ENCODE measurements at places on chromosomes 7 and 10.
A peak's percentile ranks its signal among the peaks of the same experiment; 100 is the strongest.

GRCh38 chr7:124532166-124532565 is 233.4 kb downstream of the GPR37 start:
- DNase-seq, result no peak

- DNase-seq, result no peak
Measured at GRCh38 chr10:8183241-8183704, 128.8 kb downstream of the GATA3 start.

DNA sequence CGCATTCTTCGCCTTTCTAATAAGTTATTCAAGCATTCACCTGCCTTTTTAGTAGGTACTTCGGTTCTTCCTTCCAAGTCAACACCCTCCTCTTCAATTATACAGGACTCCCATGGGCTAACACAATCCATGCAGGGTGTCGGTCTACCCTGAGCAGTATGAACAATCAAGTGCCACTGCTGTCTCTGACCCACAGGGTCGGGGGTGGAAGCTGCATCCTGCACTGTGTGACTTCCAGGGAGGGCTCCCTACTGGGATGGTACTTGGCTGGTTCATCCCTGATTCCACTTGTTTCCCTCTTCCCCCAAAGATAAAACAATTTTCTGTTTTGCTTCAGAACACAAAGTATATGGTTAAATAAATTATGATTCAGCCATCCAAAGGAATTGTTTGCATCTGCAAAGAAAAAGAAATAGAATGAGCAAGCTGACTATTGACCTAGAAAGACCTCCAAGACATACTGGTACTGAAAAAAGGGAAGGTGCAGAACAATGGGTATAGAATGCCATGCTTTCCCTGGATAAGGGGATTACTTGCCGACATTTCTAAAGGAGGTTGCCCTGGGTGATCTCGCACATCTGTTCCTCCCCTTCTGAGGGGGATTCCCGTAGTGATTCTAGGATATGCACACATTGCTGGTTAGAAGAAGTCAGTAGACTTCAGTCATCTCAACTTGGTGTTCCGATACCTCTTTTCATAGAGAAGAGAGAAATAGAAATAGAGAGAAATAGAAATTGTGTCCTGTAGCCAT is 89.1 kb upstream of the AGR3 start:
- no peak for DNase-seq

DNA sequence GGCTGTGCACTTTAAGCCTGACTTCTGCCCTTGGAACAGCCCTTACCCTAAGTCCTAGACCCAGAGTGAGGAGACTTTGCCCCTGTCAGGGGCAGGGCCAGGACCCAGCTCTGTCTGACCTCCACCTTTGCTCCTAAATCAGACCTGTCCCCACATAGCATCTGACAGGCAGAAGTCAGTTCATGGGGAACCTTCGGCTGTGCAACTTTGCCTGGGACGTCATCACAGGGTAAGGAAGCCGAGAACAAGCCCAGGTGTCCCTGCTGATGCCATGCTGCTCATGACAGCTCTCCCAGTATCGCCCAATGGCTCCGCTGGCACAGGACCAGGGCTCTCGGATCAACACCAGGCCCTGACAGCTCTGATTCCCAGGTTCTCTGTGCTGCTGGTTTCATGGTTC is 55.4 kb downstream of the TNS3 start:
- DNase-seq, result no peak

- DNase-seq, result no peak
Measured at GRCh38 chr7:128458956-128459355, 3.3 kb downstream of the HILPDA start.

GRCh38 chr7:91323626-91324158 is 59.5 kb downstream of the FZD1 start:
- DNase-seq, result no peak

GRCh38 chr7:140229591-140230515 is 53.1 kb upstream of the KDM7A start:
- DNase-seq, result no peak

DNA sequence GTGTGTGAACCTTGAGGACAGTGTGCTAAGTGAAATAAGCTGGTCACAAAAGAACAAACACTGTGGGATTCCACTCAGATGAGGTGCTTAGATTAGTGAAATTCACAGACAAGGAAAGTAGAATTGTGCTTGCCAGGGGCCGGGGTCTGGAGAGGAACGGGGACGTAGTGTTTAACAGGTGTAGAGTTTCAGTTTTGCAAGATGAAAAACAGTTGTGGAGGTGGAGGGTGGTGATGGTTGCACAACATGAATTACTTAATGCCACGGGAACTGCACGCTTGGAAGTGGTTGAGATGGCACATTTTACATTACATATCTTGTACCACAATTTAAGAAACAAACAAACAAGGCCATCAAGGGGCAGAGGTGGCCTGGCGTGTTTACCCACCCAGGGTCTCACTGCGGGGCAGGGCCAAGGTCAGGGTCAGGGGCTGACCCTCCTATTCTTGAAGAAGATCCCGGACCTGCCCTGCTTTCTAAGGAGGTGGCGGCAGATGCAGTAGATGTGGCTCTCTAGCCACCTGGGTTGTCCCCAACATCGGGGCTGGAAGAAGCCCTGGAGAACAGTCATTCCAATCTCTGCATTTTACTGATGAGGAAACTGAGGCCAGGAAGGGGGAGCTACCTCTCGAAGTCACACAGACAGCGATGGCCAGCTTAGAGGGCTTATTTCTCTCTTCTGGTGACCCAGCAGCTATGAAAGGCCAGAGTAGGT is 91.5 kb upstream of the LRRC4 start:
- no peak for DNase-seq

GRCh38 chr7:73888959-73889358 is 28.0 kb downstream of the TMEM270 start:
- DNase-seq, result no peak

DNA sequence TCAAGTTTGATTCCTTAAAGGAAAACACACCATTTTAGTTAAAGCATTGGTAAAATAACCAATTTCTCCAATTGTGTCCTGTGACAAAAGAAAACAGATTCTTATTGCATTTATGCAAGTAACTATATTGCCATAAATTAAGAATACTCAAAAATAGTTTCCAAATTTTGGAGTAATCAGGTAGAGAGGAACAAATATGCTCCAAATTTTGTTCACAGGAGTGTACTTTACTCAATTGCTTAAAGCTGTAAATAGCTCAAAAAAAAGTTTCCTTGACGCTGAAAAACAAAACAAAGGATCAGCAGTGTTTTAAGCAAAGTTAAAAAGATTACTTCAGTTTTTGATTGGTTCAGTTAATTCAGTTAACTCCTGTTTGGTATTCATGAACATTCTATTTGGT is 52.2 kb upstream of the INHBA start:
- no peak for DNase-seq

GRCh38 chr7:130814778-130815335 is 80.8 kb upstream of the KLF14 start:
- DNase-seq, result no peak

GRCh38 chr10:53839440-53840039 is 961.5 kb downstream of the PCDH15 start:
- no peak for DNase-seq

DNA sequence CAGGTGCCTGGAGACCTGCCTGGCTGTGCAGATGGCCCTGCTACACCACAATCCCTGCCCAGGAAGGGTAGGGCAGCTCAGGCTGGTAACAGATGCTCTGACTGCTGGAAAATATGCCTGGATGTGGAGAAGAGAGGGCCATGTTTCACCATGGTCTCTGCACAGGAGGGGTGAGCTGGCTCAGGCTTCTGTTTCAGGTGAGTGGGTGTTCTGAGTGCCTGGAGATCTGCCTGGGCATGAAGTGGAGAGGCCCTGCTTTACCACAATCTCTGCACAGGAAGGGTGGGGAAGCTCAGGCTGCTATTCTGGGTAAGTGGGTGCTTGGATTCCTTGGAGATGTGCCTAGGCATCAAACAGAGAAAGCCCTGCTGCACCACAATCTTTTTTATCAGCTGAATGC is 350.1 kb downstream of the KIF20B start:
- DNase-seq, result no peak

DNA sequence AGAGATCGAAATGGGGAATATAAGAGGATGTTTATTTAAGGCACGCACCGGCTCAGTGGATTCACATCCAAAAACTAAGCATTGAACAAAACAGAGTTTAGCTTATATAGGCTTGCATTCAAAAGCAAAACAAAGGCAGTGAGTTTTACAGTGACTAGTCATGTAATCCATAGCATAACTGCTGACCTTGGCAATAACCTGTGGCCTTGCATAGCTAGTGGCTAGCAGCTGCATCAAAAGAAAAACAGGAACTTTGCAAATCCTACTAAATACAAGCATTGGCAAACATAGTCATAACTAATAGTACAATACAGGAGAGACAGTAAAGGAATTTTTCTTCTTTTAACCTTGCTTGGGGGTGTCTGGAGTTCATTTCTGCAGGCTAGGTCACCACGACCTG is 9.7 kb upstream of the ZNF485 start:
- no peak for DNase-seq

GRCh38 chr7:81926-82756 is 110.2 kb upstream of the FAM20C start:
- no peak for DNase-seq

- DNase-seq, result no peak
Measured at GRCh38 chr10:113169853-113170460, 219.9 kb downstream of the TCF7L2 start.

- no peak for DNase-seq
Measured at GRCh38 chr7:123169065-123169464, 30.7 kb downstream of the SLC13A1 start.

GRCh38 chr7:99557940-99558305 is 519 bp upstream of the ZNF655 start:
- no peak for DNase-seq

GRCh38 chr7:5595545-5596045 is 172.0 kb upstream of the TNRC18 start:
- no peak for DNase-seq

DNA sequence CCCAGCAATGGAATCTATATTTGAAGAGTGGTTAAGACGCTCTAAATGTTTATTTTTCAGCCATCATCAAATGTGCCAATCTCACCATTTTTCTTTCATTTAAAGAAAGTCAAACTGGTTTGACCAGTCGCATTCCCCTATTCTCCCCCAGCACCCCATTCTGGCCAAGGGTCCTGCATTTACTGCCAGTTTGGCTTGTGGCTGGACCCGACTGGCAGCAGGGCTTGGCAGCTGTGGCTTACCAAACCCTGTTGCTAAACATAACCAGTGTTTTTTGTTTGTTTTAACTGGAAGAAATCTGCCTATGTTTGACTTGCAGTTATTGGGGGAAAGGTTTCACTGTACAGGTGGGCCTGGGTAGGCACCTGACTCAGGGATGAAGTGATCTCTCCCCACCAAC is 116.3 kb downstream of the CYP26A1 start:
- no peak for DNase-seq

DNA sequence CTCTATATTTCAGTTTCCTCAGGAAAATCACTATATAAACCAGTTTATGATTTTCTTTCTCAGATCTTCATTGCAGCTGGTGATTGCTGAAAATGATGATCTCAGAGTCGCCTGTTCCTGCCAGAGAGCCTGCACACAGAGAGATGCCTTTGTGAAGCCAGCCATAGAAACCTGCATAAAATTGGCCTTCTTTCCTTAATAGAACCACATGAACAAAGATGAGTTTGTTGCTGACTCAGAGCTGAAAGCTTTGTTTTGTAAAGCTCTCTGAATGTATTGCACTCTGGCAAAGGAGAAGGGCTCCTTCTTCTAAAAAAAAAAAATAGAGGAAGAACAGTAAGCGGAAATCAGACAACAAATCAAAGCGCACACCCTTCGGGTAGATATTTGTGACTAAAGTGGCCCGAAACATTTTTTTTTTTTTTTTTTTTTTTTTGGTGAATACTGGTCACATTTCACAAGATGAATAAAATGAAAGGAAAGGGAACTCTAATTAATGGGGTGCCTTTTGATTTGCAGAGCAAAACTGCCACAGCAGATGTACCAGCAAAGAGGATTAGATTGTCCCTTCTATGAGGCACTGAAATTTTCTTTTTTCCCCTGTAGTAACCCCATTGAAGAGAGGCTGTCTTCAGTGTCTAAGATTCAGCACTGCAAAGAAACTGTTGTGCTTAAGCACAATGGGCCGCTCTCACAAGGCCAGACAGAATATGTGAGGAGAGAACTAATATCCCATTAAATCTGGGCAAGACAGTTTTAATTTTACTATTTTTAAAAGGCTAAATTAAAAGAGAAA is 75.1 kb upstream of the PTPRZ1 start:
- DNase-seq, result peak; percentile 69

GRCh38 chr7:24341691-24342413 is 57.9 kb downstream of the NPY start:
- DNase-seq, result no peak

DNA sequence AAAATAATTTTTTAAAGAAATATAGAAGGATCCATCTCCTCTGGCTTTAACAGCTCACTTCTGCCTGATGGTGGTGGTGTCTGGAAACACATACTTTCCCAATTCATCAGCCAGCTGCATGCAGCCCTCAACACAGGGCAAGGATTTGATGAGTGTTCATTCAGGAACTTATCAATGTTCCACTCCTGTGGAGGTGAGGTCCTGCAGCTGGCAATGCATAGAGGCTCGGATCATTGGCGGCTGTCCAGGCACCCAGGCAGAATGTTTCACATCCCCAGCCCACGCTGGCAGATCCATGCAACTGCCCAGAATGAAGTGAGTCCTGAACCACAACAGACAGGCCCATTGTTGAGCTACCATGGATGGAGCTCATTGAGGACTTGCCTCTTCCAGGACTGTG is 55.2 kb upstream of the KCNMA1 start:
- no peak for DNase-seq

GRCh38 chr10:23608926-23609325 is 170.1 kb downstream of the OTUD1 start:
- DNase-seq, result no peak

- no peak for DNase-seq
Measured at GRCh38 chr7:36943591-36944435, 219.5 kb upstream of the AOAH start.

GRCh38 chr10:7872041-7872442 is 53.7 kb downstream of the TAF3 start:
- no peak for DNase-seq

GRCh38 chr7:3960050-3960763 is 659.2 kb downstream of the SDK1 start:
- no peak for DNase-seq

DNA sequence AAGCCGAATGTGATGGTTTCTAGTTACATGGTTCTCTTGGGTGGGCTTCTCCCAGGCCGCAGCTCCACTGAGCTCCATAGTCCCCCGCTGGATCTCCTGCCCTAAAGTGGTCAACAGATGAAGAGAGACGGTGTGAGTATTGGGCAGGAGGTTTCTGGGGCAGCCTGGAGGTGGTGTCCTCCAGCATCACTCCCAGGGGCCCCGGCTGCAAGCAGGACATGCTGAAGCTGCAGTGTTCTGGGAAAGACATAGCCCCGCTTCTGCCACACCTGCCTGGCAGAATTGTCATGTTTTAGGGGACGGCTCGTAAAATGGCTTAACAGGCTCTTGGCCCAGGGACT is 40.4 kb downstream of the CALML3 start:
- no peak for DNase-seq

- DNase-seq, result no peak
Measured at GRCh38 chr10:58348571-58349033, 13.8 kb downstream of the UBE2D1 start.

Data from C1 segment of cervical spinal cord (tissue), 14 donors.